Muscle of leg (tissue), 16 donors: ENCODE measurements at places on chromosomes 7 and 10. TPM values are rescaled to one million over a fixed set of nuclear protein-coding genes. Genes with fewer than 3 reads are reported as not detected.

The GATA3 gene
- total RNA-seq, result 0.18 TPM

The PTN gene
- 73.8 TPM for total RNA-seq

The BEND7 gene
- 5.6 TPM for total RNA-seq

The NUTM2A gene
- 0.44 TPM for total RNA-seq

The IDI2 gene
- total RNA-seq, result not detected

The TMEM229A gene
- not detected for total RNA-seq

The PLEKHS1 gene
- total RNA-seq, result 0.04 TPM

The SORCS3 gene
- total RNA-seq, result 0.13 TPM

The KLLN gene
- 0.22 TPM for total RNA-seq
